Cerebellum (tissue), 4 donors: ENCODE measurements at places on chromosomes 13 and 19. TPM values are rescaled to one million over a fixed set of nuclear protein-coding genes. Genes with fewer than 3 reads are reported as not detected.

The TICAM1 gene
- 0.91 TPM for total RNA-seq

The PLPPR3 gene
- 58.1 TPM for total RNA-seq

The SIGLEC8 gene
- total RNA-seq, result 0.82 TPM

The SHISA7 gene
- 2.6 TPM for total RNA-seq
